ENCODE measurements at places on chromosomes 12 and 14.

- DNase-seq: peak; percentile 1
These were observed 88.0 kb upstream of the TMEM260 start for GRCh38 chr14:56491299-56492285.

DNA sequence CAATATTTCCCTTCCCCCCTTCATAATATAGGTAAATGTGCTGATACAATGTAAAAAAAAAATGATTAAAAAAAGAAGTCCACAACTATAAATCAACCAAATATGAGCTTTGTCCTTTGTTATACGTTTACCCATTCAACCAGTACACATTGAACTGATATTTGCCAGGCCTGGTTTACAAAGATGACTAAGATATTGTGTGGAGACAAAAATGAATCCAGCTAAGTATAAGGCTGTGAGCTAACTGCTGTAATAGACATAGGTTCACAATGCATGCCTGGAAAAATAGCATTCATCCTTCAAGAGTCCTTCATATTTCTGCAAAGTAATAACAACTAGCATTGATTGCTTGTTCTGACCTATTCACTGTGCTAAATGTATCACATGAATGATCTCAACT lies 6.9 kb downstream of the C12orf56 start:
- DNase-seq: no peak

GRCh38 chr12:66763467-66763866 lies 84.6 kb upstream of the GRIP1 start:
- DNase-seq: no peak

- DNase-seq: no peak
These were observed 46.5 kb downstream of the OR9K2 start for GRCh38 chr12:55172686-55173085.

DNA sequence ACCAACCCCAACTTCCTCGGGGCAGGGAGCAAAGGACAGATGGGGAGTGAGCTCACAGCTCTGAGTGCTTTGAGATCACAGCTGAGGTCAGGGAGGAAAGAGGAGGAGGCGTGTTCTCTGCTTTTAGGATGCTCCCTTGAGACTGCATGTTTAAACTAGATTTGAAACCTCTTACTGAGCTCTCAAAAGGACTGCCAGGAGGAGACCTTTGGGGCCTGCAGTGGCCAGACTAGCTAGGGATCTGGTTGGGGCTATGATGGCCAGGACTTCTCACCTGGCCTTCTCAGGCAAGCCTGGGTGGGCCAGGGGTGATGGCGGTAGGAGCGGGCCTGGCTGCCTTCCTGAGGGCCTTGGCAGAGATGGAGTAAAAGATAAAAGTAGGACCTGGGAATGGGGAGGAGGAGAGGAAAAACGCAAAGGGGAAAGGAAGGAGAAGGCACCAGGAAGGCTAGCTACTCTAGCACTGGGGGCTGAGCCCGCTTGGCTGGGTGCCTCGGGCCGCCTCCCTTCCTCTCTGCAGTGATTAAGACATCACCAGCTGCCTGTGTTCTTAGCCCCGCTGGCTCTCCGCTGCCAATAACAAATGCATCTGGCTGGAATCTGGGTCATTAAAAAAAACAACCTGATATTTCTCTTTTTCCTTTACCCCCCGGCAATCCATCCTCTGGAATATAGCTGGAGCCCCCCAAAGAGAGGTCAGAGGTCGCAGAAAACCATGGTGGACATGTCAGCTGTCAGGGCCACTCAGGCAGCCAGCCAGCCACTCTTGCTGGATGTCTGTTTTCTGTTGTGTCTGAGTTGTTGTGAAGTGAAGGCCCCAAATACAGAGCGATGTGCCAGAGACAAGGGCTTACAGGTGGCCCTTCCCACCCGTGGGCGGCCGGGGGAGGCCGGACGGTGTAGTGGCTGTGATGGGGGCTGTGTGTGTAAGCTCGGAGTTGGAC lies 141.3 kb downstream of the TSPAN9 start:
- DNase-seq: no peak

- no peak for DNase-seq
These were observed 19.2 kb downstream of the TOGARAM1 start for GRCh38 chr14:44981198-44981597.

- DNase-seq: no peak
These were observed 67.7 kb upstream of the CPM start for GRCh38 chr12:69000540-69001243.

DNA sequence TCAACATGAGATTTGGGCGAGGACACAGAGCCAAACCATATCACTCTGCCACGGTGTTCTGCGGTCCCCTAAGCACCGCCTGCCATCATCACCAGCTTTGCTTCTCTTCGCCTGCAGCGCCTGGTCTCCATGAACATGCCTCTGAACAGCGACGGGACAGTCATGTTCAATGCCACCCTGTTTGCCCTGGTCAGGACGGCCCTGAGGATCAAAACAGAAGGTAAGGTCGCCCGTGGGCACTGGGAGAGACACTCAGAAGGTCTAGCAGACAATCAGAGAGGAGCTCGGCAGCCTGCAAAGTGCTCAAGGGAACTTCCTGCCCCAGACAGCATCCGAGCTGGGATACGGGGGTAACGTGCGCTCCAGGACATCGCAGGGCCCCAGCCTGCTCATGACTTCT lies 126.0 kb upstream of the FKBP4 start:
- no peak for DNase-seq

- no peak for DNase-seq
These were observed 177.8 kb upstream of the EGLN3 start for GRCh38 chr14:34128665-34129064.

GRCh38 chr12:54750-55535 lies 11.6 kb upstream of the IQSEC3 start:
- no peak for DNase-seq

GRCh38 chr14:60661721-60662120 lies 12.4 kb upstream of the SIX1 start:
- DNase-seq: no peak

GRCh38 chr14:56334458-56334857 lies 216.2 kb downstream of the PELI2 start:
- no peak for DNase-seq

GRCh38 chr12:697481-697880 lies 34.2 kb upstream of the NINJ2 start:
- no peak for DNase-seq

- DNase-seq: no peak
These were observed 113.4 kb downstream of the RALGAPA1 start for GRCh38 chr14:35695647-35696046.

GRCh38 chr14:69013943-69014782 lies 35.1 kb upstream of the ACTN1 start:
- DNase-seq: no peak

DNA sequence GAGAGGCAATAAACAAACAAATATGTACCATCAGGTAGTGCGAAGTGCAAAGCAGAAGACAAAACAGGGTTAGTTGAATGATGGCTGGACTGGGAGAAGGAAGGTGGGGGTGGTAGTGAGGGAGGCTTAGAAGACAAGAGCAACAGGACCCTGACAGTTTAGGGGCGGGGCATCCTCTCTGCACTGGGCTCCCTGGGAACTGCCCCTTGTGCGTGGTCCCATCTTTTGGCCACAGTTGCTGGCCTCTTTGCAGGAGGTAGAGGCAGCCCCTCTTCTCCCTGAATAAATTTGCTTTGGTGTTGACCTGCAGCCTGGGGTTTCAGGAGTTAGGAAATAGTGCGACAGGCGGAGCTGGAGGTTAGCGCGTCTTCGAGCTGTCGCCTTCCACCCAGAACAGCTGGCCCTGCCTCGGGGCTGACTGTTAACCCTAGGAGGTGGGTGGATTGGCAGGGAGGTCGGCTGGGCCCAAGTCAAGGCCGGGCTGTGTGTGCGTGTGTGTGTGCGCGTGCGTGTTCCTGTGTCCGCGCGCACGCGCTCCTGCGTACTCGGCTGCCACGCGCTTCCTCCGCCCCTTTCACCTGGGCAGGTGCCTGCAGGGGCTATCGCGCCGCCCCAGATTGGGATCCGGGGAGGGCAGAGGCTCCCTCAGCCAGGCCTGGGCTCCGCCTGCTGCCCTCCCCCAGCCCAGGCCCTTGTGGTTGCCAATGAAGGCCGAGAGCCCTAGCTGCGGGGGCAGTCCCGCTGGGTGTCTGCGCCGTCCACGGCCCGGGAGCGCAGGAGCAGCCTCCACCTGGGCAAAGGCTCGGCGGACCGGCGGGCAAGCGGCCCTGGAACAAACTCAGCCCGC lies 180.8 kb downstream of the ADCK1 start:
- DNase-seq: no peak

- DNase-seq: no peak
These were observed 91.0 kb downstream of the VRK1 start for GRCh38 chr14:96888158-96888557.

DNA sequence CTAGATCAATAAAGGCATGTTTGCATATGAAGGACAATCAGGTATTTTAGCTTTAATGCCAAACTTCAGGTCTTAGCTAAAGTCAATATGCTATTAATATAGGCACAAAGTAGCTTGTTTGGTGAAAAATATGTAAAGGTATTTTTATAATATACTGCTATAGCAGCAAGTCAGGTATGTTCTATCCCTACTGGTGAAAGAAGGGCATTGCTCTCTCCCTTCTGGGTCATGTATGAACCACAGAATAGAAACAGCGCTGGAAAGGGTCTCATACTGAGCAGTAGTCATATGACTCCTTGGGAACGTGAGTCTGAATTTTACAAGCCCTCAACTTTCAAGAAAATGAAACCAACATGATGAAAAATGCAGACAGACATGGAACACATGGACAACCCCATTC lies 314.6 kb downstream of the GRIN2B start:
- DNase-seq: no peak

GRCh38 chr12:95763809-95764253 lies 26.7 kb downstream of the NTN4 start:
- DNase-seq: no peak

GRCh38 chr12:129615001-129615400 lies 288.8 kb downstream of the TMEM132D start:
- no peak for DNase-seq

DNA sequence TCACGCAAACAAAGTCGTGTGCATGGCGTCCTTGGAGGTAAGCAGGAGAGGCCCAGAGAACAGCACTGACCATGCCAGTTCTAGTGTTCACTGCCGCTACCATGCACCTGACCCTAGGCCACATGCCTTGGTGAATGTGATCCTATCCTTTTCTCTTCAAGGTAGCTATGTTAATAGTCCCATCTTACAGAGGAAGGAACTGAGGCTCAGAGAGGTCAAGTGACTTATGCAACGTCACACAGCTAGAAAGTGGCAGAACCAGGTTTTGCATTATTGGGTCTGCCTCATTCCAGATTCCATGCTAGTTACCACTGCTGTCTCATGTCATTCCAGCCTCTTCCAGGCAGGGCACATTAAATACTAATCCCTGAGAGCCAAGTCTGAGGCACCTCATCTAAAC lies 85.2 kb downstream of the FOXN4 start:
- DNase-seq: no peak

DNA sequence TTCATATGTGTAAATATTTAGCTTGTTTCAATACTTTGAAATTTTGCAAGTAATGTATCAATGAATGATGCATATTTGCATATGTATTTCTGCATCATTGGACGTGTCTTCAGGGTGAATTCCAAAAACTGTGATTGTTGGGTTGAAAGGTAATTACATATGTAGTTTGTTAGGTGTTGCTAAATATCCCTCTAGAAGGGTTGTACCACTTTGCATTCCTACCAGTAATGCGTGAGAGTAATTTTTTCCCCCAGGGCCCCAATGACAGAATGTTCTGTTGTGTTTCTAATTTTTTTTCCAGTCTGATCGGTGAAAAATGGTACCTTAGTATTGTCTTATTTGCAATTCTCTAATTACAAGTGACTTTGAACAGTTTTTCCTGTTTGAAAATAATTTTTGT lies 408.9 kb downstream of the NAV3 start:
- no peak for DNase-seq

GRCh38 chr12:25495331-25496097 lies 57.6 kb downstream of the LMNTD1 start:
- DNase-seq: no peak

DNA sequence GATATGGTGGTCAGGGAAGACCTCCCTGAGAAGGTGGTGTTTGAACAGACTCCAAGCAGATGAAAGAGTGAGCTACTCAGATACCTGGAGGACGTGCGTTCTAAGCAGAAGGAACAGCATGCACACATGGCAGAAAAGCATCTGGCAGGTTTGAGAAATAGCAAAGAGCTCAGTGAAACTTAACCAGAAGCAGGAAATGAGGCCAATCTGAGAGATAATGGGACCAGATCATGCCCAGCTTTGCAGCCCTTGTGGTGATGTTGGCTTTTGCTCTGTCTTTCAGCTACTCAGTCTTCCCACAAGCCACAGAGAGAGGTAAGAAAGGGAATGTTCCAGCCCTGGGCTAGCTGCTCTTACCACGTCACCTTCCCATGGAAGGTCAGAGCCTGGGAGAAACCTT lies 176.3 kb upstream of the GSC start:
- DNase-seq: no peak

DNA sequence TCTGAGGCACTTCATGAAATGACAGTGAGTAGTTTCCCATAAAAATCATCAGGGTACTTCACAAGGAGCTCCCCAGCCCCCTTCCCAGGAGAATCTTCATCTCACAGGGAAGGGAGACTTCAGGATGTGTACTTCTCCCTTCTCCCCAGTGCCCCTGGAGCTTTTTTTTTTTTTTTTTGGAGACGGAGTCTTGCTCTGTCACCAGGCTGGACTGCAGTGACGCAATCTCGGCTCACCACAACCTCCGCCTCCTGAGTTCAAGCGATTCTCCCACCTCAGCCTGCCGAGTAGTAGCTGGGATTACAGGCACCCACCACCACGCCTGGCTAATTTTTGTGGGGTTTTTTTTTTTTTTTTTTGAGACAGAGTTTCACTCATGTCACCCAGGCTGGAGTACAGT lies 10.4 kb downstream of the ITPK1 start:
- no peak for DNase-seq

DNA sequence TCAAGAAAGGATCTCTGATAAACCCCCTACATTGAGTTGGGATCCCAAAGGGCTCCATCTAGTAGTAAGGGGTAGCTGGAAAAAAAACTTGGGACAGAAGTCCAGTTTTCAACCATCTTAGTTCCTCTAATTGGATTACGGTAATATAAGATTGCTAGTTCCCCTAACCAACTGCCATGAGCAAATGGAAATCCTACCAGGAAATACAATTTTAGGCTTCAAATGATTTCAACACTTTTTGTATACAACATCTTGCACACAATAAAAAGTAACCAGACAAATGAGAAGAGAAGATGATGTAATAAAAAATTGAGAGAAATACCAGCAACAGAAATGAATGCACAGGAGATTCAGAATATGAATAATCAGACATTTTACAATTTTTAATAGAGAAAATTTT lies 73.0 kb downstream of the TSHR start:
- no peak for DNase-seq

All from stimulated activated CD4-positive, alpha-beta T cell treated with anti-CD3 and anti-CD28 coated beads, Interleukin-2, amount 100 ng/mL, for 4 hours (primary cell).